Thymus (tissue), 14 donors: ENCODE measurements at places on chromosomes 12 and 14. TPM values are rescaled to one million over a fixed set of nuclear protein-coding genes. Genes with fewer than 3 reads are reported as not detected.

Gene GPRC5A
- total RNA-seq = 0.09 TPM

Gene PCBP2
- total RNA-seq = 263 TPM

DNA sequence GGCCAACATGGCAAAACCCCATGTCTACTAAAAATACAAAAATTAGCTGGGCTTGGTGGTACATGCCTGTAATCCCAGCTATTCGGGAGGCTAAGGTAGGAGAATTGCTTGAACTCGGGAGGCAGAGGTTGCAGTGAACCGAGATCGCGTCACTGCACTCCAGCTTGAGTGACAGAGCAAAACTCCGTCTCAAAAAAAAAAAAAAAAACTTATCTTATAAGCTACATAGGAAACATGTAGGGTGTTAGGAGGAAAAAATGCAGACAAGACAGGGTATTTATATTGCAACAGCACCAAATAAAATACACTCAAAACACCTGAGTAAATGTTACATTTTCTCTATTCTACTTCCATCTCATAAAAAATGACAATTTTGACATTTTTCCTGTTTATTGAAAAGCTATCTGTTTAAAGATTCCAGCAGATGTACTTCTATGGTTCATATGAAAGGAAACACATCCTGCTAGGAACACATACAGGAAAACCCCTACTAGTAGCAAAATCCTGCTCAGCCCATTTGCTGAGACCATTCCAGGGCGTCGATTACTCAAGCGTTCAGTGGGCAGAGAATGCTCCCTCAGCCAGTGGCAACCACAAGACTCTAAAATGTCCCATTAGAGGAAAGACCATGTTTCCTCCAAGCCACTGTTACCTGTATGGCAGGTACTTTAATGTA, 19.7 kb downstream of the CORO1C start:
- H3K27me3 ChIP-seq = no peaks in the 10 kb centered on the region
- DNase-seq = no peak
- no peaks in the 10 kb centered on the region for H3K36me3 ChIP-seq

DNA sequence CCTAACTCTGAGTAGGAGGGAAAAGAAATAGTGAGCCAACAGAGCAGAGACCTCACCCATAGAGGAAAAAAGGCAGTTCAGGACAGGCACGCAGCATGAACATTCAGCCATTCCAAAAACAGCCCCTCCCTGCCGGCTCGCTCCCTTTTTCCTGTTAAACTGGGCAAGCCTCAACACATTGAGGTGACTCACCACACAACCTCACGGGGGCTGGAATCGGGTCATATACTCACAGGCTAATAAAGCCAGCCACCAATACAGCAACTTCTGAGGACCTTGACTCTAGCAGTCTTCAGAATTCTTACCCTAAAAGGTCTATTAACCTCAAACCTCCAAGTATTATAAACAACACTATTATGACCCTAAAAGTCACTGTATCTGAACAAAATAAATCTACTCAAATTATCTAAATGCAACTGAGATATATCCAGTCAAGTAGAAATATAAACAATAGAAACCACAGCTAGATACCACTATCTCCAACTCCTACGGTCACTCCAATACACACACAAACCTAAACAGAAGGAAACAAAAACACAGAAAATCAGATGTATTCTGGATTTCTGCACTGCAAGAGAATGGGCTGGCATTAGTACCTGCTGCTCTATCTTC, 6.3 kb downstream of the YBX3 start:
- DNase-seq = no peak
- H3K4me1 ChIP-seq = peaks cover 15% of the 10 kb centered on the region
- no peak overlapping the region for H3K4me3 ChIP-seq

DNA sequence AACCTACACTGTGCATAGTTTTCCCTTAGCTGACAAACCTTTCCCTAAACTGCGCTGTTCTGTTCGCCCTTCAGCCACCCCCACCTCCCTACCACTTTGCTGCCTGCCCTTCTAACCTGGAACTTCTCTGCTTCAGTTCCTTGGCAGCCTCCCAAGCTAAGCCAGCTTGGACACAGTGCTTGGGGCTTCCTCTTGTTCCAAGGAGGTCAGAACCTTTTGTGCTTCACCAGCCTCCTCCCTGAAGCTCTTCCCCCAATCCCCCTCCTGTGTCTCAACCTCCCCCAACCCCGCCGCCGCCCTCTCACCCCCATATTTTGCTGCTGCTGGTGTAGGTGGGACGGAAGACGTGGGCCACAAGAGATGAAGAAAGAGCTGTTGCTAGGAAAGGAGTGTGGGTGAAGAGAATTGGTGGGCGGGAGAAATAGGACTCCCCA, 8.1 kb upstream of the RIC8B start:
- H3K4me3 ChIP-seq = no peak overlapping the region
- no peak for DNase-seq
- H3K27me3 ChIP-seq = peaks cover 20% of the 10 kb centered on the region
- no peak overlapping the region for H3K27ac ChIP-seq
- H3K36me3 ChIP-seq = no peaks in the 10 kb centered on the region
- peaks cover 11% of the 10 kb centered on the region for H3K4me1 ChIP-seq

DNA sequence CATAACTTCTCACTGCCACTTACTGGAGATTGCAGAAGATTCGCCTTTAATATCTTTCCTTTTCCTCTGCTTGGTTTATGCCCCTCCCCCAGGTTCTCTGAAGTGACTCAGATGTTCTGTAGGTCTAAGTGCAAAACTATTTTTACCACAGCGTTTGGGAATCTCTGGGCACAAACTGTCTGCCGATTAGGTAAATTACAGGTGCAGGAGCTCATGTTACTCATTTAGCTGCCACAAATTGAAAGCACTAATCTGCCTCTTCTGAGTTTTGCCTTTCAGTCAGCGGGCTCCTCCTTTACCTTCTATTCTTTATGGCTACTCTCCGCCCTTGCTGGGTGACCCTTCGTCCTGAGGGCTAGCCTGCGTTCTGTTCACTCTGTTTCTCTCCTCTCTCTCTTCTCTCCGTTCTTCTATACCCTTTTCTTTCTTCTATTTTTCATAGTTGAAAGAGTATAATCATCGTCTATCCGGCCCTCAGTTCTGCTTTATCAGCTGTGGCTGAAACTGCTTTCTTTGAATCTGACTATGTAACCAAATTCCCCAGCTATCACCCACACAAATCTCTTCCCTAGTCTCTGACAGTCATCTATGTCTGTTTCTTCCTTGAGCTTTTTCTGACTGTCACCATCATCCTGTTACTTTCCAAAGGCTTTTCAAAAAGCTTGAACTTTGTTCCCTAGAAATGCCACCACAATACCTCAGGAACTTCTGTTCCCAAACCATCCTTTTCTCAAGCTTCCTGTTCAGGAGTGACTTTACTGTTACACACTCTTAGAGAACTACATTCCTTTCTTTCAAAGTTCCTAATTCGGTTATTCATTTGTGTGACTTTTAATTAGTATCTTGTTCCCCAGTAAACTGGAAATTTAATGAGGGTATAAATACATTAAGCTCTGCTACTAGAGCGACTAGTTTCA, 4.3 kb upstream of the MYF6 start:
- peaks cover 5% of the 10 kb centered on the region for H3K27me3 ChIP-seq
- no peaks in the 10 kb centered on the region for H3K36me3 ChIP-seq
- peak overlapping the region; percentile 49 for H3K27ac ChIP-seq
- H3K4me3 ChIP-seq = no peak overlapping the region

DNA sequence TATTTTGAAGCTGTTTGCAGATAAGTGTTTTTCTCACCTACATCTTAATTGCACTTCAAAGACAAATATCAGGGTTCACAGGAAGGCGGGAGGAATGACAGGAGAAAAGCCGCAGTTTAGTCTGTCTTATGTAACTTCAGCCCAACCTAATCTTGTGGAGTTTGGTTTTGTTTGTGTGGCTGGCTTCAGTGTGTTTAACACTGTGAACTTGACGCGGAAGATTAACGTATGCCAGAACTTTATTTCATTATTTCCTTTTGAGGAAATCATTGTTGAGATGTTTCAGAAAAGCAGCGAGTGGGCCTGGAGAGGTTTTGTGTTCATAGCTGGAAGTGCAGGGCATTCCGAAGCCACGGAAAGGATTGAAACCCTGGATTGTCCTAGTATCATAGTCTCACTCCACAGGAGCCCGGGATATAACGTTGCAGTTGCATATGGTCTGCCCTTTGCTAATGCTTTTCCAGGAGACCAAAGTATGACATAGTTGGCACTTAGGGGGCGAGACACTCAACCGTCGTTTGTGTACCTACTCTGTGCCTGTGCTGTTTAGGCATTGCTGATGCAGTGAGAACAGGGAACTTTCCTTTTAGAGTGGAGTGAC, 2.0 kb downstream of the PELI2 start:
- no peaks in the 10 kb centered on the region for H3K36me3 ChIP-seq
- peaks cover 56% of the 10 kb centered on the region for H3K4me1 ChIP-seq
- H3K27ac ChIP-seq = peak overlapping the region; percentile 83
- no peaks in the 10 kb centered on the region for H3K27me3 ChIP-seq
- H3K4me3 ChIP-seq = peak overlapping the region; percentile 87
- peak; percentile 39 for DNase-seq

DNA sequence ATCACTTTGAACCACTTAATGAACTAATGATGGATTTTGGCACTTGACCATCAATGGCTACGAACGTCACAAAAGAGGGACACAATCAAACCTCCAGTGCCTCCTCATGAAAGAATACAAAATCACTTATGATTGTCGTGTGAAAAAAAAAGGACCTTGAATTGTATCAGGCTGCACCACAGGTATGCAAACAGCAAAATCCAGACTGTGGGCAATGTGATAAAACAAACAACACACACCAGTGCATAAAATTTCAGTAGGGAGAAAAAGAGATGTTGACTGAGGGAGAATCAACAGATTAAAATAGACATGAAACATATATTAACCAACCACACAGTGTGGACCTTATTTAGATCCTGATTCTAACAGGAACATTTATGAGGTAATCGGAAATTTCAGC, 2.6 kb downstream of the TSPAN8 start:
- H3K27me3 ChIP-seq = no peaks in the 10 kb centered on the region
- no peak overlapping the region for H3K4me3 ChIP-seq
- H3K4me1 ChIP-seq = no peaks in the 10 kb centered on the region

DNA sequence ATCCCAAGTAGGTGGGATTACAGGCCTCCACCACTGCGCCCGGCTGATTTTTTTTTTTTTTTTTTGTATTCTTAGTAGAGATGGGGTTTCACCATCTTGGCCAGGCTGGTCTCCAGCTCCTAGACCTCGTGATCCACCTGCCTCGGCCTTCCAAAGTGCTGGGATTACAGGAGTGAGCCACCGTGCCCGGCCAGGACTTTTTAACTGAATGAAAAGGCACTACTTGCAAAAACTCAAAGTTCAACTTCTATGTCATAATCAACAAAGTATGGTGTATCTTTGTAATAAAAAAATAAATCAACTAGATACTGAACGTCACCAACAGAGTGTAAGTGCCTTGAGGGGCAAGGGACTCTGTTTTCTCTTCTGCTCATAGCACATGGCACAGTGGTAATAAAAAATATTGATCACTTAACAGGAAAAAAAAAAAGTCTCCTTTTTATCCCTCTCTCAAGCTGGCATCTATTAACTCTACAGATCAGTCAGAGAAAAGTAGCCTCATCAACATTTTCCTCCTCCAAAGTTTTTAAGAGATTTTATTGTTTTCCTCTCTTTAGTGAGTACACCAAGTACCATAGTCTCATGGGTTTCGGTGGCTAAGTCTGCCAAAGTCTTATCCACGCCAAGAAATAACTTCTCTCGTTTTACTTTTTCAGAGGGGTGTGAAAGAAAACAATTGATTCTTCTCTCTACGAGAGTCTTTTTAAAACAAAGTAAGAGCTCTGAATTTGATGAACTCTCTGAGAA, 10.6 kb upstream of the FOXN3 start:
- no peak overlapping the region for H3K4me3 ChIP-seq
- DNase-seq = no peak
- no peaks in the 10 kb centered on the region for H3K27me3 ChIP-seq
- peaks cover 3% of the 10 kb centered on the region for H3K36me3 ChIP-seq

- no peaks in the 10 kb centered on the region for H3K4me1 ChIP-seq
- H3K27ac ChIP-seq = no peak overlapping the region
- DNase-seq = no peak
- H3K27me3 ChIP-seq = no peaks in the 10 kb centered on the region
These were observed 13.4 kb upstream of the PCNX1 start for GRCh38 chr14:70893858-70894291.

DNA sequence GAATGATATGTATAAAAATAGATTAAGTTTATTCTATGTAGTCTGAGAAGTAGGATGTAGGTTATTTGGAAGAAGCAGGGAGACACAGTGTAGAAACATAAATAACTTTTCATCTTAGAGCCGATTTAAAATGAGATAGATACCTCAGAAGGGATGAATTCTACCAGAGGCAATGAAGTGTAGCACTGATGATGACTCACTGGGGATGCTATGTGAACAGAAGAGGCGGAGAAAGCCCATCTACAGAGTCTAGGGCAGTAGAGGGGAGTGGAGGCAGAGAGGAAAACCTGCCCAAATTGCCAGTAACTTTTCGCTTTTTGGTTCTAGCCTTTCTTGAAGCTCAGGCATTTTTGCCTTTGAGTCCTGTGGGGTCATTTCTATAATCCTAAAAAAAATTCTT, 451.8 kb downstream of the ATP23 start:
- H3K27ac ChIP-seq = no peak overlapping the region
- DNase-seq = no peak
- no peaks in the 10 kb centered on the region for H3K36me3 ChIP-seq

DNA sequence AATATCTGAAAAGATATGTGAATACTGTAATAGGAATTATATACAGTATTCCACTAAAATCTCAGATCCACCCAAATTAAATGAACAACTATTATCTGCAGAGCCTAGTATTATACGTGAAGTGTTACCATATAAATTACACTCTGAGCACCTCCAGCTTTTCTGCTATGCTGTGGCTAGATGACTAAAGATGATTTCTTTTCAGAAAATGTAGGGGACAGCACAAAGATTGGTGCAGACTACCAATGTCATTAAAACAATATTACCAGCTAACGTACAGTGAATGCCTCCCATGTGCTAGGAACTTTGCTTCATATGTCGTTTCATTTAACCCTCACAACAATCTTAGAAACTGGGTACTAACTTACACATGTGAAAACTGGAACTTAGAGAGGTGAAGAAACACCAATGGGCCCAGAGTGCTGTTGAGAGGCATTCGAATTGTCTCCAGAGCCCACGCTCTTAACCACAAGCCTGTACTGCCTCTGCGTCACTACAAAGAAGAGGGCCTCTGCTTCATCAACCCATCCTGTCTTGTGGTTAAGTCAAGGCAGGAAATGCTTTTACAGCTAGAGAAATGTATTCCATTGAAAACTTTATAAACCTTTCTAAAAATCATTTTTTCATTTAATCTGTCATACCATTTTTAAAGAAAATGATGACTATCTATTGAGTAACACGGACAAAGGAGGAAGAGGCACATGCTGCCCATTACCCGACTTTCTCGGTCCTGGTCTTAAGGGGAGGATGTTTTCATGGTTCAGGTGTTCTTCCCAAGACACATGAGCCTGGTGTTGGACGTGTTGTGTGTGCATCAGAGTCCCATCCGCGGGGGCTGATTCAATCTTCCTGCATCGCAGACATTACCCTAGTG, 1.3 kb downstream of the GPR65 start:
- DNase-seq = no peak
- peaks cover 15% of the 10 kb centered on the region for H3K4me1 ChIP-seq
- no peaks in the 10 kb centered on the region for H3K36me3 ChIP-seq
